ENCODE measurements at places on chromosomes 3 and 15.

- DNase-seq = no peak
Measured at GRCh38 chr3:192826214-192827006, 91.2 kb downstream of the MB21D2 start.

DNA sequence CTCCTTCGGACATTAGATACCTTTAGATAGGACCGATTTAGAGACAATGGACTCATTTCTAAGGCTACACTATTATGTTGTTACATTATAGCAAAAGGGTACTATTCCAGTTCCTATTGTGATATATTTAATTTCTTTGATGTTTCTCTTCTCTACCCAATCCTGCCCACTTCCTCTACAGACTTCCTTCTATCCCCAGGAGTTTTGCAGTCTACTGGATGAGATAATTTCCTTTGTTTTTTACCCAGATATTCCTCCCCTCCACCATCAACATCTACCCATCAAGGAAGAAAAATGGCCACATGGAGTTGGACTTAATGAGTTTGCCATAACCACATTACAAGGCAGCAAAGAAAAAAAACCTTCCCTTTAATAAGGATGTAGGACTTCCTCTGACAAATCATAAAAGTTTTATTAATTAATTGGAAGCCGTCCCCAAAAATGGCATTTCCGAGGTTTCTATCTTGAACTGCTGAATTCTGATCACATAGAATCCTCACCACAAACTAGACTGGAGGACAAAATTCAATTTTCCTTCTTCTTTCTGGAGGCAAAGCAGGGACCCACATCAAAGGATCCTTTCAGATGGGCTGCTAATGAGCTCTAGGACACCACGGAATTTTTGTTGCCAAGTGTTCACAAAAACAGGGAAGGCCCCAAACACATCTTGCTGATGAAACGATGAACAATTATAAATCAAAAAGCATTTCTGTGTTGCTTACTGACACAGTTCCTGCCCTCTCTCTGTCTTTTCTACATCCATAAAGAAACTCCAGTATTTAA lies 33.4 kb downstream of the FRMD4B start:
- no peak for DNase-seq

- DNase-seq = no peak
Measured at GRCh38 chr3:43014956-43015355, 35.8 kb downstream of the GASK1A start.

DNA sequence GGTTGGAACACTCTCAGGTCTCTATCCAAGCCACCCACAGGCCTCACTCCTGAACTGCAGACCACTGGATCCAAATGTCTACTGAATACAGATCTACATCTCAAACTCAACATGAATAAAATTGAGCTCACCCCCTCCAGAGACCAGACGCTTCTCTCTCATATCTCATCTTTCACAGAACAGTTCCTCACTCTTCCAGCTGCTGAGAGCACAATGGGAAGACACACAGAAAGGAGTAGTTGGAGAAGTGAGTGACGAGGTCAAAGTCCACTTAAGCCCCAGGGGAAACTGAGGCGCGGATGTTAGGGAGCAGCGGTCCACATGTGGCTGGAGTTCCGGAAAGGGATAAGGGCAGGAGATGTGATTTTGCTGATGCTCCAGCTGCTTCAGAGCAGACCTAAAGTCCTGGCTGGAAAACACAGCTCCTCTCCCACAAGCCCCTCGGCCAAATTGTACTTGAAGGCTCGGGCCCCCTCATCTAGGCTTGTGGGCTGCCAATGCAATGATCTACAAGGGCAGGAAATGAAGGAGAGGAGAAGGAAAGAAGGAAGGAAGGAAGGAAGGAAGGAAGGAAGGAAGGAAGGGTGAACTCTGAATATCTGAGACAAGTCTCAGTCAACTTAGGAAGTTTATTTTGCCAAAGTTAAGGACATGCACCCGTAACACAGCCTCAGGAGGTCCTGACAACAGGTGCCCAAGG lies 211.2 kb upstream of the TLE3 start:
- DNase-seq = no peak

DNA sequence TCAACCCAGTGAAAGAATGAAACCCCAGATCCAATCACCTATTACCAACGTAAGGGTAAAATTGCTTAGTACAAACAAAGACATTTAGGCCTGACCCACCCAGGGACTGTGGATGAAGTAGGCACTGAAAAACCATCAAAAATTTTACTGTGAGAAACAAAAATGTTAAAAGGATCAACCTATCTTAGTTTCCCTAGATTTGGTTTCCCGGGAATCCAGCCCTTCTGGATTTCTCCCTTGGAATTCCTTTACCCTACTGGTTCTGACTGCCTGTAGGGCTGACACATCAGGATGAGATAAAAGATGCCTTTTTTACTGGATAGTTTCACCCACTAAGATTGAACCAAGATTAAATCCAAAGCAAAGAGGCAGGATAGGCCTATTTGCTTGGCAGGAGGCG lies 102.7 kb downstream of the SCAPER start:
- no peak for DNase-seq

DNA sequence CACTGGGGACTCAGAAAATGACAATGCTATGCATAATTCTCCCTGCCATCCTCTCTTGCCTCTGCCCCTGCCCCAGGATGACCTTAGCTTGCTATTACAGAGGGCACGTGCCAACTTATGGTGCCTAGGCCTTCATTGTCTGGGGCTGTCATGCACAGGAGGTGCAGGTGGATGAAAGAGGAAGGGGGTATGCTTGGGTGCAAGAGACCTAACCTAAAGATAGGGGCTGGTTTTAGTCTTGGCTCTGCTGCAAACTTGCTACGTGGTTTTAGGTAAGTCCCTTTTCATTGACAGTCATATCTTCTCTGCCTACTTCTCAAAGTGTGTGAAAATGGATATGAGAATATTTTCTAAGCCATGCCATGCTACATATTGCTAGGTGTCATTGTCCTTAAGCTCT lies 161.3 kb downstream of the EPHB1 start:
- no peak for DNase-seq

GRCh38 chr3:16239086-16239770 lies 25.5 kb downstream of the DPH3 start:
- no peak for DNase-seq

DNA sequence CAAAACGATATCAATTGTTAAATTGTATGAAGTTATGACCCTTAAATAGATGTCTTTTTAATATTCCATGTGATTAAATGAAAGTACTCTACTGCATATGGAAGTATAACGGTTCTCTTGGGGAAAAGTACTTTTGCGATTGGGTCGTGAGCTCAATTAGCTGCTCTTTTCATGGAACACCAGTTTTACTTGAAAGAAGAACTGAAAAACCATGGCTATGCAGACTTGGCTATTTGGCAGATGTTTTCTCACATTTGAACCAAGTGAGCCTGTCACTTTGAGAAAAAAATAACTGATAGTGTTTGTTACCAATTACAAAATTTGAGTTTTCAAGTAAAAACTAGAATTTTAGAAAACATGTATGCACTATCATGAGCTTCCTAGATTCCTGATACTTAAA lies 5.9 kb upstream of the INAFM2 start:
- no peak for DNase-seq

GRCh38 chr3:30226601-30227151 lies 379.7 kb upstream of the TGFBR2 start:
- no peak for DNase-seq

GRCh38 chr3:194604837-194605236 lies 28.4 kb downstream of the TMEM44 start:
- DNase-seq = no peak
